ENCODE measurements at places on chromosomes 13 and 19. TPM values are rescaled to one million over a fixed set of nuclear protein-coding genes. Genes with fewer than 3 reads are reported as not detected.

The TSHZ3 gene
- 8.0 TPM for total RNA-seq

The FLT3LG gene
- 1.5 TPM for total RNA-seq

The CRLF1 gene
- 35.0 TPM for total RNA-seq

DNA sequence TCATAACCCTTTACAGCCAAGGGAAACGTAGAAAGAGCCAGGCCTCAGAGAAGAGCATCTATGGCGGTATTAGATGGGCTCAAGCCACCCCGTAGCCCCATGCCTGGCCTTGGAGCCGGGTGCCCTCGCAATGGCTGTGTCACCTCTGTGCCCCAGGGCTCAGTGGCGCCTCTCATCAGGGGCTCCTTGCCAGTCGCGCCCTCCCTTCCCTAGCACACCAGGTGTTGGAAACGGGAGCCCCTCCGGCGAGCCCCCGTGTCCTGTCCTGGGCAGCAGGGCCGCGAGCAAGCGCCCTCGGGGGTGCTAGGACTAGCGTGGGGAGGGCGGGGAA lies 453 bp downstream of the ZNF256 start:
- no peak for DNase-seq

GRCh38 chr13:53800011-53800410 lies 771.4 kb downstream of the OLFM4 start:
- no peak for DNase-seq

DNA sequence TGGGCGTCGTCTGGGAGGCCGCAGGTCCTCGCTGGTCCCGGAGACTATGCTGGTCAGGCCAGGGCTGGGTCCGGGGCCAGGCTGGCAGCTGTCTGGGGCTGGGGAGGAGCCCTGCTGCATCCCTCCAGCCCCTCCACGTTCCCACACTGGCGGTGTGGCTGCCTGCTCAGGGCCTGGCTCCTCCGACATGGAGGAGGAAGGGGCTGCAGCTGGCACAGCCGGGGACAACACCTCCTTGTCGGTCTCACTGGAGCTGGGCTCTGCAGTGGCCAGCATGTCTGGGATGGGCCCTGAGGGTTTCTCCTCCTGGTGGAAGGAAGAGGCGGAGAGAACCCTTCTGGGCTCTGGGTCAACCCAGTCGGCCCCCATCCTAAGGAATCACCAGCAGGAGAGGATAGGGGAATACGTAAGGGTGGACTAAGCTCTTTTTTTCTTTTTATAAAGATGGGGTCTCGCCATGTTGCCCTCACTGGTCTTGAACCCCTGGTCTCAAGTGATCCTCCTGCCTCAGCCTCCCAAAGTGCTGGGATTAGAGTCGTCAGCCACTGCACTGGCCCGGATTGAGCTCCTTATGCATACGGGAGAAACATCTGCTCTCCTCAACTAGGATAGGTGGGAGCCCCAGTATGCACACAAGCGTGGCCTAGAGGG lies 806 bp downstream of the ZNF414 start:
- peak; percentile 37 for DNase-seq

DNA sequence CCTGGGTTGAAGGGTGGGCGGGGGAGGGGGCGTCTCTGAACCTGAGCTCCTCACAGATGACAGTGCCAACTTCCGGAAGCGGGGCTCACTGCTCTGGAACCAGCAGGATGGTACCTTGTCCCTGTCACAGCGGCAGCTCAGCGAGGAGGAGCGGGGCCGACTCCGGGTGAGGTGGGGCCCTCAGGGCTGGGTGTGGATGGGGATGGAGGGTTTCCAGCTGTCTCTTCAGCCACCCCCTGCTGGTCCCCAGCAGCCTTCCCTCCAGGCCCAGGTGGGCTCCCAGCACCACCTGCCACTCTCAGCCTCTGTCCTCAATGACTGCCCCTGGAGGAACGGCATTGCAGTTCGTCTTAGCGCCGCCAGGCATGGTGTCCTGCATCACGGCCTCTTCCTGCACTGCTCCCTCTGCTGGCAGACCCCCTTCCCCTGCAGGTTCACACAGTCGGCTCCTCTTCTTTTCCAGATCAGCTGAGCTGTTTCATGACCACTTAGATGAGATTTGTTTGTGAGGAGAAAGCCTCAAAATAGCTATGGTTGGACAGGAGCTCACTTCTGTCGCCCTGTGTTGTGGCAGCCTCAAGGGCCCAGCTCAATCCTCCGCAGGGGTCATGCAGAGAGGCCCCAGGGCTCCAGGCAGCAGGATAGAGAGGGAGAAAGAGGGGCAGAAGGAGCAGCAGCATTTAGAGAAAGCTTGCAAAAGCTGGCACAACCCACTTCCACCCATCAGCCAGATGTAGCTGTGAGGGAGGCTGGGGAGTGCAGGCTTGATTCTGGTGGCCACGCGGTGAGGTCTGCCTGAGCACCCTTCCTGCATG lies 2.5 kb upstream of the GARIN5A start:
- no peak for DNase-seq
